Activated CD4-positive, alpha-beta T cell treated with anti-CD3 and anti-CD28 coated beads, Interleukin-10, Interleukin-2, amounts not matched to agents 100 ng/mL and 50 ng/mL, durations not matched to agents 16 hours and 8 hours (primary cell): ENCODE measurements at places on chromosomes 11 and 22.

DNA sequence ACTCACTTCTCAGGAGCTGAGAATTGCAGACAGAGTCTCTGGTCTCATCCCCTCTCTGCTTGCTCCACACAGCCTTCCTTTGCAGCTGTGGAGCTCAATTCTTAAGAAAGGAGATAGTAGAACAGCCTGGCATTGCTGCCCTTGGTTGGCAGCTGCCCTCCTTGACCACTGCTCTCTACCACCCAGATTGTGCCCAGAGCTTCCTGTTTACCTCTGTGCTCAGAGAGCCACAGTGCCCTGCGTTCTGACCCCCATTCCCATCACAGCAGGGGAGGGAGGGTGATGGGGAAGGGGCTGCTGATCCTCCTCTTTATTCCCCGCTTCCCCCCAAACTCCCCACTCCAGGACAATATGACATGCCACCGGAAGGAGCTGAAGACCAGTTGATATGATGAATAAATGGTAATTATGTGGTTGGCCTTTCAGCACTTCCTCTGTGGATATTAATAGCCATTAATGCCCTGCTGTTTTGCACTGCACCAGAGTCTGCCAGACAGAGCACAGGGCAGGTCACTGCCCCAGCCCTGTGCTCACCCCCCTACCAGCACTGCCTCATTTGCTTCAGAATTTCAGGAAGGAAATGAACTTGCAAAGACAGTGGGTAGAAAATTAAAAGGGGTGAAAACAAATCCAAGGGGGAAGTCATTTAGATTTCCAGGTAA lies 426.8 kb upstream of the CADM1 start:
- DNase-seq = no peak

- DNase-seq = no peak
These were observed 26.5 kb upstream of the CADM1 start for GRCh38 chr11:115530752-115531151.

DNA sequence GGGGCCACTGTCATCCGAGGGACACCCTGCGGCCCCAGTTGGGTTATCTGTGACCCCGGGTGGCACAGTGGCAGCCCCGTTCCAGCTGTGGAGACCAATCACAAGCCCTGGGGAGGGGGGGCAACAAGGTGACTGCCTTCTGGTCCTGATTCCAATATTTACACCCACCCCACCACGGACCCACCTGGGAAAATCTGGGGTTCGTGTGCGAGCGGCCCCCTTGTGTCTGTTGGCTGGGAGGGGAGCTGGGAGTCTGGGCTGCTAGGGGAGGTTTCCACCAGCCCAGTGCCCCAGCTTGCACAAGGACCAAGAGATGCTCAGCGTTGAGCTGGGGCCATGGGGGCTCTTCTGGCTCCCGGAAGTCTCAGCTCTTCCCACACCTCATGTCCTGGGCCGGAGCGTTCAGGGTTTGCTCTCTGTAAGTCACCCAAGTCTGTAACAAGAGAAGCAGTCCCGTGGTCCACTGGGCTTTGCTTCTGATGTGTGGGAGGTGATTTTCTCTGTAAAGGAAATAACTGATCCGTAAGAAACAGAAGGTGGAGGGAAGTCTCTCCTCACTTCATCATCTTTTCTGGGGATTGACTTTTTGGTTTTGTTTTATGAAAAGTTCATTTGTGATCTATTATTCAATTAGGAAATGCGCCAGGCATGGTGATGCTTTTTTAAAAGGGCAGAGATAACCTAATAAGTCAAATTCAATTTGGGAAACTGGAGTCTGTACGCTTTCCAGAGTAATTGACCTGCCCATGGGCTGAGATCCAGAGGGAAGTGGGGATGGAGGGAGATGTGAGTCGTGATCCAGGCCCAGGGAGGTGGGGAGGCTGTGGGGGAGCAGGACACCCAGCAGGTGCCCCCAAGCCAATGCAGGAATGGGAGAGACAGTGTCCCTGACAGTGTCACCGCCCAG lies 22.4 kb upstream of the GAL start:
- DNase-seq = no peak

DNA sequence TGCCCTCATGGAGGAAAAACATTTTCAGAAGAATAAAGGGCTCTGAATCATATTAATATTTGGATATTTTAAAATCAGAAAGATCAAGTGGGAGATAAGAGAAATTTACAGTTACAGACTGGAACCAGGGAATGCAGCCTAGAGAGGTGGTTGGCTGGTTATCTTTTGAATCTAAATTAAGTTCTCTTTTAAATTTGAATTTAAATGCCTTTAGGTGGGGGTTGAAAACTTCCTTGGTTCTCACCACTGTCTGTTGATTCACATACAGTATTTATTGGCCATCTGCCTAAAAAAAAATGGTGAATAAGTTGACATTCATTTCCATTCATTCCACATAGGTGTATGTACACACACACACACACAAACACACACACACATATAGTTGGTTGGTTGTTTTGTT lies 35.7 kb upstream of the PTPRJ start:
- no peak for DNase-seq

GRCh38 chr11:72353861-72354260 lies 80.5 kb downstream of the CLPB start:
- no peak for DNase-seq

GRCh38 chr11:2217211-2218030 lies 45.8 kb upstream of the TH start:
- DNase-seq = no peak

GRCh38 chr22:31142285-31142684 lies 2.0 kb upstream of the PLA2G3 start:
- no peak for DNase-seq

DNA sequence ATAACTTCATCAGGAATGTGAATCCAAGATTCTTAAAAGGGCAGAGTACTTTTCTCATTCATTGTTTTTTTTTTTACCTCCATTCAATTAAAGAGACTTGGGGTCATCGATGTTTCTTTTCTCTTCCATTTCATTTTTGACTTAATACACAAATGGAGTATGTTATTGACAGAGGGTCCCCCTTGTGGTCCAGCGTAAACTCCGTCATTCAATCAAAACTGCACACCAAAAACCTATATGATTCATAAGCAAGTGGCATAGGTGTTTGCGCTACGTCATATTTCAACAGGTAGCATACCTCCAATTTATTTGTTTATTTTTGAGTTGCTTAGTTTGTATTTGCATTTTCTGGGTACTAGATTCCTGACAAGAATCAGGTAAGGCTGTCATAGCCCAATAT lies 12.7 kb upstream of the FOLH1 start:
- DNase-seq = no peak

- DNase-seq = peak; percentile 6
These were observed 12.0 kb downstream of the CSTPP1 start for GRCh38 chr11:46948378-46949131.
